ENCODE measurements at places on chromosomes 4 and X.

- DNase-seq = no peak
Measured at GRCh38 chr4:108033348-108033747, 43.7 kb downstream of the HADH start.

DNA sequence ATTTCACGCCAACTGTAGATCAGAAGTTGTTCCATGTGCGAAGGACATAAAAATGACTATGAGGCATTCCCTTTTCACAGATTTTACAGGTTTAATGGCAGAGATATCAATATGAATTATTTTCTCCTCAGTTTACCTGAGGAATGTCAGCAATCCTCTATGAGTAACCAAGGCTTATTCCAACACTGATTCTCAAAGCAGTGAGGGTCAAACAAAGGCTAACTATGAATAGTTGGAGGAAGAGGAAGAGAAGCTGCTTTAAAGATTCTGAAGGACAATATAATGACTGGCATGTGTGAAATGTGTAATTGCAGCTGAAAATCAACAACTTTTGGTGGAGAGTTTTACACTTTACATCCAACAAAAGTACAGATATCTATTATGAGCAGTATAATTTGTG is 29.1 kb downstream of the NAF1 start:
- no peak for DNase-seq

DNA sequence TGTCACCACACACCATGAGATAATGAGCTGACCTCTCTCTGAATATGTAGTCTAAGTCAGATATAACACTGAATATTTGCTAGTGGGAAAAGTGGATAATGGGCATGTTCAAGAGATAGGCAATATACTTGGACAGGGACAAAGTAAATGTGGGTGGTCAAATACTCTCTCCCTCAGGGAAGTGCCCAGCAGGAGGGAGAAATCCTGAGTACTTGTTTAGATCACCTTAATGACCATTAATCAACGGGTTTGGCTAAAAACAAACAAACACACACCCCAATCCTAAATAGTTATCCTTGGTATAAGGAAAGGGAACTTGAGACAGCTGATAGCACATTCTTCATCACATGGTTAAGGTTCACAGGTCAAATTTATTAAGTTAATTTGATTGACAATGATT is 933.5 kb downstream of the C4orf33 start:
- no peak for DNase-seq

- DNase-seq = no peak
Measured at GRCh38 chrX:117508021-117508420, 608.6 kb downstream of the KLHL13 start.

DNA sequence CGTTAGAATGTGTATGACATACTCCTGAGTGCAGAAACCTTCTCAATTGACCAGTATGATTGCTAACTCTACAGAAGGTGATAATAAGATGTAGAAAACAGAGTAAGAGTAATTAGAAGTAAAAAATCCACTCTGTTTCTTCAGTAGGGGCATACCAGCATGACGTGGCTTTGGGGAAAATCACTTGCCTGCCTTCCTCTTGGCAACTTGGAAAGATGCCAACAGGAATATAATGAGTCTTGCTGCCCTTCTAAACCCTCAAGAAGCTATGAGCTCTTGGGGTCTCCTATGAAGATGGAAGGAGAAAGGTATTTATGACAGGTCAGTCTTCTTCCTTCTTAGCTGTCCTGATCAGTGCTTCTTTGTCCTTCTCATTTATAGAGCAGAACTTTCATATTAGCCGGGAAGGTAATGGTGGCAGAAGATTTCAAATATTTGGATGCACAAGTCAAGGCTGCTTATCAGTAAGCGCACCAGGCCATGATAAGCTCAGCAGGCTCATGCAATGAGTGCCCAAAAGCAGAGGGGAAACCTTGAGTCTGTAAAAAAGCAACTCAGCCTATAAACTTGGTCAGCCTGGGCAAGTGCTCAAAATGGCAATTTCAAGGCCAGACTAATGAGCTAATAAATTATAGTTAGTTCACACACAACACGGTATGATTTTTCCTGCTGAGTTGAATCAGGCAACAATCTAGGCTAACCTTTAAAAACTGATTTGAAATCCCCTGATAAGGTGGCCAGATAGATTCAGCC is 69.7 kb upstream of the PPARGC1A start:
- DNase-seq = no peak

GRCh38 chrX:123088331-123088730 is 95.7 kb upstream of the GRIA3 start:
- DNase-seq = no peak

DNA sequence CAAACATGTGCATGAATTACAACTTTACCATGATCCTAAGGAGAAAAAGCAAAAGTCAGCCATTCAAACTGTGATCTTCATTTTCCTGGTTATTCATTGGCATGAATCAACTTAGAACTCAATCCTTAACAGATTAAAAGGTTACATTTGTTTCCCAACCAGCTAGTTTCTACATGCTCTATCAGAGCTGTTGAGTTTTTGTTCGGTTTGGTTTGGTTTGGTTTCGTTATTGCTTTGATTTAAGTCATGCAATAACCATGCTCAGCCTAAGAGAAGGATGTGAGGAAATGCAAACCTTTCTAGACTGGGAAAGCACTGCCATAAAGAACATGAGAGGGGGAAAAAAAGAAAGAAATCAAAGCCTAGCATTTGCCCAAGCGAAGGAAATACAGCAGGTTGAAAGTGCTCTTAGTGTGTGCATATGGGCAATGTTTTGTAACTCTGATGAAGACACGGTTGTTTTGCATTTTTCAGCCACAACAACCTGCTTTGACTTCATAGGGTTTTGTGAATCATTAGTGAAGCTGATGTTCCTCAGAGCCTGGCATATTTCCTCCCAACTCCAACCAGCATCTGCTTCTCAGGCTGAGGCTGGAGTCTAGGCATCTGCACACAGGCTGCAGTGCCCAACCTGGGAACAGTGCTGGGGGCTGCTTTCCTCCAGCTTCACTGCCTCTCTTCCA is 234.3 kb downstream of the ZNF674 start:
- DNase-seq = no peak
